ENCODE measurements at places on chromosomes 3 and 15.

DNA sequence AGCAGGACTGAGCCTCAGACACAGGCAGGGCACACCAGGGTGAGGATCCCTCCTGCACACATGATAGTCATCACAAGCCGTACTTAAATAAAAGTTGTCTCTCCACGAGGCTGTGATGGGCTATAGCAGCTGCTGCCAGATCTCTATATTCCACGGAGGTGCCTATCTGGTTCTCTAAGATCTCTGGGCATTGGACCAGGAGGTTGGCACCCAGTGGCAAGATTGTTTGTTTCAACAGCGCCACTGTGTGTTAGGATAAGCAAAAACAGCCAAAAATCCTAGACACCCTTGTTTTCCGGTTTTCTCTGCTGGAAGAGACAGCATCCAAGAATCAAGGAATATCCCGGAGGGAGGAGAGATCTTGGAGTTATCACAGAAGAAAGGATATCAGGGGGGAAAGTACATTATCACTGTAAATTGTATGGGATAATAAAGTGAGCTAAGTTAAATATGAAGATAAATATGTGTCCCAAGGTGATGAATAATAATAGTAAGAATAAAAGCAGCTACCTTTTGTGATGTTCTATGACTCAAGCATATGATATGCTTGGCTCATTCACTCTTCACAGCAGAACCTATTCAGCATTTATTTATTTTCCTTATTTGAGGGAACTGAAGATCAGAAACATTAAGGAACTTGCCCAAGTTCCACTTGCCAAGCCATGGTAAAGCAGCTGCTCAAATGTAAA, 90.6 kb upstream of the AKAP13 start:
- DNase-seq, result peak; percentile 26

DNA sequence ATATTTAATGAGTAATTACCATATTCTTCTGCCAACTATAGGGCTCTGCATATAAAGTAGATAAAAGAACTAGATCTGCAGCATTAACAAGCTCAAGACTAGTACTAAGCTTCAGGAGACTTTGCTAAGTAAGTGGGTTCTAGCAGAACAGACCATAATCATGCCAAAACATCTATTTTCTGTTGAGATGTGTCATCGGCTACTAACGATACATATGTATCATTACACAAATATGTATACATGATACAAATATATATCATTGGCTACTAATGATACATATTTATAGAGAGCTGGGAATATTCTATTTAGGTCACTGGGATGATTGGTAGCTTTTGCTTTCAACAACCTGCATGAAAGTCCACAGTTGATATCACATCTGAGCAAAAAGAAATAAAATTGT, 185.8 kb upstream of the DCBLD2 start:
- no peak for DNase-seq

- DNase-seq, result no peak
Observed at GRCh38 chr3:183027276-183027675, 46.9 kb upstream of the DCUN1D1 start.

DNA sequence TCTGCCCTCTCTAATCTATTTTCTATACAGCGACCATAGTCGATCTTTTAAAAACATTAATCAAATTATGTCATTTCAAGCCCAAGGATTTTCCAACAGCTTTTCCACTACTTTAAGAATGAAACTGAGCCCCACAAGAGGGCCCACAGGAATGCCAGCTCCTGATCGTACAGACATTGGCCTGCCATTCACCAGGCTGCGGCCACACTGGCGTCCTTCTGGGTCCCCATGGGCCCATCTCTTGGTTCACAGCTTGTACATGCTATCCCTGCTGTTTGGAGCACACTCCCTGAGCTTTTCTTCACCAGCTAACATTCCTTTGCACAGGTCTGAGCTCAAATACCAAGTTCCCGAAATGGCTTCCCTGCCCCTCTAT, 149.6 kb downstream of the MYLK start:
- no peak for DNase-seq

- no peak for DNase-seq
Observed at GRCh38 chr15:88828791-88829190, 25.6 kb downstream of the ACAN start.
